ENCODE measurements at places on chromosomes 2 and 18.
A peak's percentile ranks its signal among the peaks of the same experiment; 100 is the strongest.

GRCh38 chr2:223921204-223921603 lies 23.9 kb downstream of the WDFY1 start:
- DNase-seq: no peak

- no peak for DNase-seq
These were observed 277.5 kb downstream of the KCNS3 start for GRCh38 chr2:18156002-18156401.

DNA sequence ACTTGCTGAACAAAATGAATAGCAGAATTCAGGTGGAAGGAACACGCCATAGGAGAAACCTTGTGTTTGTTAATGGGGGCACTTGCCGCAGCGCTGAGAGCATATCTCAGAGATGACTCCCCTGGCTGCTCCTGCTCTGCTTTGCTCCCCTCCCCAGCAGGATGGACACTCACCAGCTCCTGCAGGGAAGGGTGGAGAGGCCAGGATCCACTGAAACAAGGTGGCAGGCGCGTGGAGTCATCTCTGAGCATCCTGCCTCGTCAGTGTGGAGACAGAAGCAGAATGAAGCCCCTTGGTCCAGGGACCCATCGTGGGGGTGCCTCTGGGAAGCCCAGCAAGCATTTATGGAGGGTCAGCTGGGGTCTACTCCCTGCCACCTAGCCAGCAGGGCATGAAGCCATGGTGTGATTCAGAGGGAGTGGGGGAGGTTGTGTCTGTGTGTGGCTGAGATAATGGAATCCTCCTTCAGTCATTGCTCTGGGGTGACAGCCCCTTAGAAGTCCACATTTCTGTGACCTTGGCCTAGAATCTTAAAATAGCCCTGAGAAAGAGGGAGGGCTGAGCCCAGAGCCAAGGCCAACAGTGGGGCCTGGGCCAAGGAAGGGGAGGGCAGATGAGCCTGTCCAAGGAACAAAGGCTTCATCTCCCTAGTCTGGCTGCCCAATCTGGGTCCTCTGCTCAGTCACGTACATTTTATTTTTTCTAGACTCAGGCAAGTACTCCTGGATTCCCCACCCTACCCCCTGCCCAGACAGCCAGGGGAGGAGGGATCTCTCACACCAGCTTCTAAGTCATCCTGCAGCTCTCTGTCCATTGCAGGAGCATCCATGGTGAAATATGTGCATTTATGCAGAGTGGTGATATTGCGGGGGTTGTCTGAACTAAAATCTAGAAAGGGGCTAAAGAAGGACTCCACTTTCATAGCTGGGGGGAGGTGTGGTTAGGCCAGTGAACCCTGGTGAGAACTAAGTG lies 215.4 kb downstream of the ZBTB7C start:
- DNase-seq: no peak

- DNase-seq: peak; percentile 75
These were observed 162.9 kb upstream of the AGAP1 start for GRCh38 chr2:235330775-235331451.

- no peak for DNase-seq
These were observed 249.7 kb downstream of the ETAA1 start for GRCh38 chr2:67646714-67647333.

GRCh38 chr18:2641638-2642037 lies 13.9 kb upstream of the SMCHD1 start:
- no peak for DNase-seq

- no peak for DNase-seq
These were observed 3.8 kb downstream of the GRB14 start for GRCh38 chr2:164617466-164617865.

DNA sequence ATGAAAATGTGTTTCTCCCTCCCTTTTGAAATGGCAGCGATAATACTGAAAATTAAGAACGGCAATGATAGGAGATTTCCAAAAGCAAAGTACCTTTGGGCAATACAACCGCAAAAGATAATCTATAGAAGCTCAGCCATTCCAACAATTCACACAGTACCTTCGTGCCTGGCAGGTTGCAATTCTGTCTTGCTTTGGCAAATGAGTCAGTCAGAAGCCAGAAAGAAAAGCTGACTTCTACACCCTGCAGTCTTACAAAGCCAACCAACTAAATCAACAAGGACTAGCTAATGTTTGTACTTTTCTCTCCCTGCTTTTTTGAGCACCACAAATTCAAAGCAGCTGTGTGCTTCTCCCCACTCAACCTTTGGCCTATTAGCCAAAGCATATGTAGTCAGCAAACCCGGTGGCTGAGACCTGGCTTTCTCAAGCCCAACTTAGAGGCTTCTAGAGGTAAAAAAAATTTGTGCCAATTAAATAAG lies 25.7 kb upstream of the ID2 start:
- no peak for DNase-seq

DNA sequence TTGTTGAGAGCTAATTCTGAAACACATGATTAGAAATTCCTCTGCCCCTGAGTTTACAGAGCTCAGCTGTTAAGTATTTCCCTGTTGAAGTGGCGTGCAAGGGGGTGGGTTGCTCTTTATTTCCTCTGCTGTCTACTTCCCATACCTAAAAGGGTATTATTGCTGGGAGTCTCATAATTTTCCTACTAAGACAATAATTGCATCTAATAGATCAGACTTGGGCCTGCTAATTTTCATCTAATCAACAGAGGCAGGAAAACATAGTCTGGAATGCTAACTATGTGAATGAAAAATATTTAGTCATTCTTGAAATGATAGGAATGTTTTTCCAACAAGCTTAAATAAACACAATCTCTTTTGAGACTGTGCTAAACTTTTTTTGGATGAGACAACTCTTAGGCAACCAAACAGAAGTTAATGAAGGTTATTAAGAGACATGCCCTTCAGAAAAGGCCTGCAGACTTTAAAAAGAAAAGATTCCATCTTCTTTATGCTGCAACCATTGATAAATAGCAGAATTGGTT lies 111.4 kb downstream of the FEZ2 start:
- DNase-seq: peak; percentile 85

DNA sequence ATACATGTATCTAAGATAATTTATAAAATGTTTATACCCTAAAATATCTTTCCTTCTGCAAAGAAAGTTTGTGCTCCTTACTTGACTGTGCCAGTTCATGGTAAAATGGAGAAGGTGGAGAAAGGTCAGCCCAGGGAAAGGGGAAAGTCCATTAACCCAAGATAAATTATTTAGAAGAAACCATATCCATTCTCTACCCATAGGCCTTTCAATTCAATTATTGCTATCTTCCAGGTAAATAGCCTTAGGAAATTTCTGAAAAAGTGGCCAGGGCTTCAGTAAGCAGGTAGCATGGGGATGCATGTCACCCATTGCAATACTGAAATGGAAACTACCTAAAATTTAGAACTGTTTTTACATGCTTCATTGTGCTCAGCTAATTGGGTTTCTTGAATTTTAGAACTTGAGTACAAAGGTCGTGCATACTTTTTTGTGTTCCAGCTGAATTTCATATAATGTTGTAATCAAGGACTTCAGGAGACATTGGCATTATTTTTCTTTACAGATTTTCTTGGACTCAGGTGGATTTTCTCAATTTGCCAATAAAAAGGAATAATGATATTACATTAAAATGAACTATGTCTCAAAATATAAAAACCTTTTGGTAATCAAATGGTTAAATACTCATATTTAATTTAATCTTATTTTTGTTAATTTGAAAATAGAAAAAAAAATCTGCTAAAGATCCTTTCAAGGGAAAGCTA lies 124.9 kb downstream of the CSRNP3 start:
- no peak for DNase-seq

GRCh38 chr18:35178260-35178659 lies 62.6 kb upstream of the ZNF397 start:
- no peak for DNase-seq

GRCh38 chr2:46909771-46910419 lies 5.7 kb downstream of the MCFD2 start:
- DNase-seq: peak; percentile 73

- DNase-seq: no peak
These were observed 13.8 kb upstream of the YWHAQ start for GRCh38 chr2:9644603-9645002.

GRCh38 chr2:144559242-144559641 lies 39.3 kb upstream of the ZEB2 start:
- DNase-seq: no peak

DNA sequence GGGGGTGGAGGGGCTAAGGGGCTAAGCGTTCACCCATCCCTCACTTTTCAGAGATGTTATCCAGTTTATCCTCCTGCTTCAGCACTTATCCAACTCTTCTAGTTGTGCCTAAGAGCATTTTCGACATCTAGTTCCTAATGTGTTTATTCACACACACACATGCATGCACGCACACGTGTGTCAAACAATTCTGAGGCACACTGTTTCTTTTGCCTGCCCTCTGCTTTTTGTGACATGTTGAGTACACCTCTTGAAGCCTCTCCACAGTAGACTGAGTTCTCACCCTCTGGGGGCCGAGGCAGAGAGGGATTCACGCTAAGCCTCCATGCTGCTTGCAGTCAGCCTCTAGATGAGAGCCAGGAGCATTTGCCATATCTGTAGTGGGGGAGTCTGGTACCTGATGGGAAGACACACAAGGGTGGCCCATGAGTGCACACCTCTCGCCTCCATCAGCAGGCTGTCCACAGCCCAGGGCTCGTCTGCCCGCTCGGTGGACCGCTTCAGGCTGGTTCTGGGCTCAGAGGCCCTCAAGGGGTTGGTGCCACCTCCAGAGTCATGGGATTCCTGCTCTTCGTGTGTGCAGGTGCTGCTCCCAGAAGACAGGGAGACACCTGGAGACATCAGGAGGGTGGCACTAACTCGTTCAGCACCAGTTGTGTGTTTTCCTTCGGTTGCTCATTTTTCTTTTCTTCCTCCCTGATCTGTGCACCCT lies 11.9 kb downstream of the TWIST2 start:
- no peak for DNase-seq

GRCh38 chr2:64632835-64633819 lies 20.6 kb downstream of the SERTAD2 start:
- no peak for DNase-seq

- DNase-seq: no peak
These were observed 38.3 kb downstream of the GCA start for GRCh38 chr2:162382278-162382677.

GRCh38 chr2:173150963-173151362 lies 75.3 kb downstream of the MAP3K20 start:
- no peak for DNase-seq

- DNase-seq: no peak
These were observed 456.6 kb upstream of the REG3G start for GRCh38 chr2:78568782-78569373.

DNA sequence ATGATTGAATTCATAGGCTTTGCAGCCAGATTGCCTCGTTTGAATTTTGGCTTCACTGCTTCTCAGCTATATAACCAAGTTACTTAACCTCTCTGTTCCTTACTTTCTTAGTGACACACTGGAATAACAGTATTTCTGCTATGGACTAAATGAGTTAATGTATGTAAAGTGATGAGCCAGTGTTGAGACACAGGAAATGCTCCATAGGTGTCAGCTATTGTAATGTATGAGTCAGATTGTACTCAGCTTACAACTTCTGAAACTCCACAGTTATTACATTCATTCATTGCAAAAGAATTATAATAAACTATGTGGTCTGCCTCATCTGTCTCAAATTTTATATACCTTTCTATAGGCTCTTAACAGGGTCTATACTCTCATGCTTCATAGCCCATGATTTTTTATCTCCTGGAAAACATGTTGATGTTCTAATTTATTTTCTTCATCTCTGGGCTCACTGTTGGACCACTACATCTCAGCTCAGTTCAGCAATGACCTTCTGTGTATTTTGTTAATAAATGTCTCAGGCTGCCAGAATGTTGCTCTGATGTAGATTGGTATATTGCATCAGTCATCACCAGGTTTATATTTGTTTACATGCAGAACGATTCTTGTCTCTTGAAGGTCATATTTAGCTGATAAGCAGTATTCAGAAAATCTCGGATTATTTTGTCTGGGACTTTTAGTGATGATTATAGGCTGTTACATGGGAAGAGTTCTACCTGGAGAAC lies 76.2 kb downstream of the MAP3K20 start:
- DNase-seq: peak; percentile 96

- no peak for DNase-seq
These were observed 62.6 kb upstream of the STK17B start for GRCh38 chr2:196233805-196234475.
